ENCODE measurements at places on chromosomes 6 and 20.
A peak's percentile ranks its signal among the peaks of the same experiment; 100 is the strongest.

- no peak for DNase-seq
These were observed 859.7 kb upstream of the ADGRB3 start for GRCh38 chr6:67775333-67775732.

- no peak for DNase-seq
These were observed 181.1 kb upstream of the TENT5A start for GRCh38 chr6:81933608-81934051.

- no peak for DNase-seq
These were observed 211.4 kb downstream of the FUT9 start for GRCh38 chr6:96227135-96227534.

- peak; percentile 34 for DNase-seq
These were observed 3.1 kb downstream of the B3GALT4 start for GRCh38 chr6:33279971-33280511.

DNA sequence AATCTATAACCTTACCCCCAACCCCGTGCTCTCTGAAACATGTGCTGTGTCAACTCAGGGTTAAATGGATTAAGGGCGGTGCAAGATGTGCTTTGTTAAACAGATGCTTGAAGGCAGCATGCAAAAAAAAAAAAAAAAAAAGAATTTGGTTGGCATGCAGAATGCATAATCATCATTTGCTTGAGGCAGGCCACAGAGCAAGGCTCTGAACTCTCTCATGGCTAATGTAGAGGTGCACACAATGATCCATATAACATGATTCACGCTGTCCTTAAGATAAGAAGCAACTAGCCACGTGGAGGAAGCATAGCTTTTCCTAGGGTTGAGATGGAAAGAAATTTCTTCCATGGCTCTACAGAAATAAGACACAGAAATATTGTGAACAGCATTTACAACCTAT, 27.6 kb upstream of the RPN2 start:
- DNase-seq, result no peak

- DNase-seq, result peak; percentile 63
These were observed 34.1 kb upstream of the HLA-DQB1 start for GRCh38 chr6:32700391-32701040.

DNA sequence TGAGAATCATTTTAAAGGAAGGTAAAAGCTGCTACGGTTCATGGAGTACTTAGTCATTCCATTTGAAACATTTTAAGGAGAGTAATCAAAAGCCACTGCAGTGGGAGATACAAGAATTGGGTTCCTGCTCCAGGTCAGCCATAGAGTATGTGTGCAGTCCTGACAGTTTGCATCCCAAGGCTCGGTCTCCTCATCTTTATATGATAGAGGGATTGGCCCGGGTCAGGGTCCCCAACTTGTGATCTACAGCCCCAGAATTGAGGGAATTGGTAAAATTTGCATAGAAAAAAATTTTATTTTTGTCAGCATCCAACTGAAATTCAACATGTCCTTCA, 147.4 kb upstream of the PRND start:
- DNase-seq, result no peak

DNA sequence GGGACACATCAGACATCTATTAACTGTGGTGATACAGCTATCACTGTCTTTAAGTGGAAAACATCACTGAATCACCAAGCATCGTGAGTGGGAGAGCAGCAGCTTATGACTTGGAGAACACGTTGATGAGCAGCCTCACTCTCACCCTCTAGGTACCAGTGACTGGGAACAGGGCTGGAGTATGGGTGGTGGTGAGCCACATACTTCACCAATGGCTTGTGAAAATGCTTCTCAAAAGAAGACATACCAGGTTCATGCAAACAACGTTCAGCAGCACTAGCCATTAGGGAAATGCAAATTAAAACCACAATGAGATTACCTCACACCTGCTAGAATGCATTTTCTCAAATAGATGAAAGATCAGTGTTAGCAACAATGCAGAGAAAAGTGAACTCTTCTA, 25.3 kb downstream of the SNX5 start:
- no peak for DNase-seq

DNA sequence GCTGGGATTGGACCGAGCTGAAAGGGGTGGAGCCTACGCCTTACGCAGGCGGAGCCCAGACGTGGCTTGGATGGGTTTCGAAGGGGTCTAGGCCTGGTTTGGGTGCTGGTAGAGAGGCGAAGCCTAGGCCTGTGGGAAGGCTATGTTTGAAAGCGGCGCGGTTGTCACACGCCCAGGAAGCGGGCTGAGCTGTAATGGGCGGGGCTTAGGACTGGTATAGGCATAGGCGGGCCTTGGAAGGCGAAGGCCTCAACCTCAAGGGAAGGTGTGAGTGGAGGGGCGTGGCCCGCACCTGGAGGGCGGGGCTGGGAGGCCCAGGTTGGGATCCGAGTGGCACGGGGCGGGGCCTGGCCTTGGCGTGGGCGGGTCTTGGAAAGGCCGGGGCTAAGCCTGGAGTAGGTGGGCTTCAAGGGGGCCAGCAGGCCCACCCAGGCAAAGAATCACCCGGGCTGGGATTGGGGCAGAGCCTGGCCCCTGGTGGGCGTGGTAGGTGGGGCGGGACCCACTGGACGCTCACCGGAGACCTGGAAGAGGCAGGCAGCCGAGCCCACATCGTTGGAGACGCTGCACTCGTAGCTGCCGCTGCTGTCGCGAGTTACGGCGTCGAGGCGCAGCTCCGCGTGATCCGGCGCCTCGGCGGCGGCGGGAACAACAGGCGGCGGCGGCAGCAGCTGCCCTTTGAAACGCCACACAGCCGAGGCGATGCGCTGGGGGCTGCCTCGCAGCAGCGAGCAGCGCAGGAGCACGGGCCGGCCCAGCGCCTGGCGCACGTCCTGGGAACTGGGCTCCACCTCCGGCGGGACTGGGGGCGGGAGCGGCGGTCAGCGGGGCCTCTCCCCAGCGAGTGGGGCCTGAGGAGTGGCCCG, 49.0 kb downstream of the MDGA1 start:
- DNase-seq, result no peak

- peak; percentile 43 for DNase-seq
These were observed 13.8 kb downstream of the NQO2 start for GRCh38 chr6:3013486-3013885.

GRCh38 chr6:144013486-144013909, 5.4 kb upstream of the PLAGL1 start:
- peak; percentile 78 for DNase-seq

DNA sequence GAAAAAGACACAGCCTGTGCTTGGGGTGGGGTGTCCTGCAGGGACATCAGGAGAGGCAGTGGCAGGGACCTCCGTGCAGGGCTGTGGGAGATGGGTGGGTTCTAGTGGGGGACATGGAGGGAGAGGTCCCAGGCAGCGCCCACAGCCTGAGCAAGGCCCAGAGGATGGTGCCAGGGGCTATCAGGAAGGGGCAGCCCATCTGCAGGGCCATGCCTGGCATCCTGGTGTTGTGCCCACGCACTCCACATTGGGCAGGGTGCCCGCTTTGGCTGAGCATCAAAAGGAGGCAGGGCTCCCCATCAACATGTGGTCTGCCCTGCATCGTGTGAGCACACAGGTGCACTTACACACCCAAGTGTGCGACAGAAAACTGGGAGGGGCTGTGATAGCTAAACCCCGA, 184.3 kb upstream of the SNX9 start:
- no peak for DNase-seq

GRCh38 chr20:54407459-54407858, 67.9 kb upstream of the DOK5 start:
- DNase-seq, result no peak

GRCh38 chr20:23090147-23090546, 4.0 kb upstream of the CD93 start:
- DNase-seq, result no peak

- no peak for DNase-seq
These were observed 7.4 kb upstream of the LAMA5 start for GRCh38 chr20:62374331-62375152.

DNA sequence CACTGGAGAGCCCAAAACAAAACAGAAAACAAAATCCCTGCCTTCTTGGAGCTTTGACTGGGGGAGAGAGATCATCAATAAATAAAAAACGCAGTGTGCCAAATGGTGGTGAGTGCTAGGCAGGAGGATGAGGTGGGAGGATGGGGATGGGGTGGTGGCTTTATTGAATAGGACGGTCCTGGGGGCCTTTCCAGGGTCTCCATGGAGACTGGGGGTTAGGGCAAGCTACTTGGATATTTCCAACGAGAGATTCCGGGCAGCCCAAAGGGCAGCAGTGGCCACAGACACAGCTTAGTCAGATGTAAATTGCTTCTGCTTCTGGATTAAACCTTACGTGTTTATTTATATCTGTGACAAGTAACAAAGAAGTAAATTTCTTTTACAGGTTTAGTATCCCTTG, 700.1 kb downstream of the QKI start:
- DNase-seq, result no peak

GRCh38 chr6:1230689-1231605, 81.0 kb upstream of the FOXQ1 start:
- no peak for DNase-seq

GRCh38 chr6:21769968-21770367, 176.4 kb downstream of the SOX4 start:
- no peak for DNase-seq

DNA sequence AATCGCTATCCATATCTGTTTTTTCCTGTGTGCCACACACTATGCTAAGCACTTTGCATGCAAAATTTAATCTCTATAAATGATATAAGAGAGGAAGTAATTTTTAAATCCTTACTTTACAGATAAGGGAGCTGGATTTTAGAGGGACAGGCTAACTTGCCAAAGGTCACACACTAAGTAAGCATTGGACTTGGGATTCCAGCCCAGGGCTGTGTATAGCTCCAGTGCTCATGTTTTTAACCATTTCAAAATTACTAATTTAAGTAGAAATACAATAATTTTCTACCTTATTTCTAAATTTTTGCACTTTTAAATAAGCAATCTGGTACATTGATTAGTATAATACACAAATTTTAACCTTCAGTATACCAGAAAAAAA, 144.6 kb downstream of the UST start:
- no peak for DNase-seq

DNA sequence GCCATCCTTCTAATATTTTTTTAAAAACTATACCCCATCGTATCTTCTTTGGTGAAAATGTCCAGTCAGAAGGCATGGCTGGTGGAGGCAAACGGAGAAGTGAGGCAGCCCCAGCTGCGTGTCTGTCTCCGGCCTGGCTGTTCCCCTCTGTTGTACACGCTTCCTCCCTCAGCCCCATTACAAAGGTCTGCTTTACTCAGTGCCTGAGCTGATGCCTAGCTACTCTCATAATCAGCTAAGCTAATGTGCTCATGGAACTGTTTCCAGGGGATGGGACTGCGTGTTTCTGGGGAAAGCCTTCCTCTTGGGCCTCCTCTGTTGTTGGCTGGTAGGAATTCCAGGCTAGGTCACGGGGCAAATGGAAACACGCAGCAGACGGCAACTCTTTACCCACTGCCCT, 67.3 kb downstream of the PPP1R3G start:
- DNase-seq, result peak; percentile 14

- peak; percentile 61 for DNase-seq
These were observed 625.4 kb downstream of the QKI start for GRCh38 chr6:164039954-164040375.

DNA sequence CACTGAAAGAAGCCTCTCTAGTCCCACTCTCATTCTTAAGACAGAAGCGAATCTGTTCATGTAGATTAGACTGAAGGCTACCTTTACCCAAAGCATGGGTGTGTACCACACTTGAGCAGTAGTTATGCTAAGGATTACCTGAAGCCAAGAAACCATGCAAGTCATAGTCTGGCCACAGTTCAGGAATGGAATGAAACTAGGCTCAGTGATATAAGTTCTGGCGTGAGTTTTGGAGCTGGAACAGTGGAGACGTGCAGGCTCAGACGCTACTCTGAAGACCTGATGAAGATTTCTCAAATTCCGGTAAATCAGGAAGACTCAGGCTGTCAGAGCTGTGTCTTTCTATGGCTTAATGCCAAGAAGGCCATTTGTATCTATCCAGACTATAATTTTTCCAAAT, 219.9 kb downstream of the HDGFL1 start:
- DNase-seq, result no peak

DNA sequence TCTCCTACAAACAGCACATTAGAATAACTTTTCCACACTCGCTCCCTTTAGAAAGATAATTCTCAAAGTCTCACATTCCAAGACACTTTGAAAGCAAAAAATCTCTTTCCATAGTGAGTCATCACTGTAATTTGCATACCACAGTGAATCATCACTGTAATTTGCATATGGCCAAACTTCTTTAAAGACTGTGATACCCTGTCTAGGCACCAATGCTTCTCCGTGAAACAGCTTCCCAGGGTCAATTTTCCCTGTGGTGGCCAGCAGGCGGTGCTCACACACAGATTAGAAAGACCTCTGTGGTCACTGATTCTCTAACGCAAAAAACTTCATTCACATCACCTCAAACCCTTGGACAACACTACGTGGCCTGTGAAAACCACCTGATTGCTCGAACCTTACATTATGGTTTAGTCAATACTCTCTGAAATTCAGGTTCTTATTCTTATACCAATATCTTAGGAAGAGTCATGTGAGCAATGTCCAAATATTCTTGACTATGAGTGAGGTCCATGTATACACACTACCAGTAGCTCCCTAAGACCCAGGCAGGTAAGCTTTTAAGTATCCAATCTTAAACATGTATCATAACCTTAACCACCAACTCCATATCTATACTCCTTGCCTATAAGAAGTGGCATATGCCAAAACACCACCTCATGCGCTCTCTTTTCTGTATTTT, 78.5 kb upstream of the PHACTR1 start:
- DNase-seq, result peak; percentile 83

DNA sequence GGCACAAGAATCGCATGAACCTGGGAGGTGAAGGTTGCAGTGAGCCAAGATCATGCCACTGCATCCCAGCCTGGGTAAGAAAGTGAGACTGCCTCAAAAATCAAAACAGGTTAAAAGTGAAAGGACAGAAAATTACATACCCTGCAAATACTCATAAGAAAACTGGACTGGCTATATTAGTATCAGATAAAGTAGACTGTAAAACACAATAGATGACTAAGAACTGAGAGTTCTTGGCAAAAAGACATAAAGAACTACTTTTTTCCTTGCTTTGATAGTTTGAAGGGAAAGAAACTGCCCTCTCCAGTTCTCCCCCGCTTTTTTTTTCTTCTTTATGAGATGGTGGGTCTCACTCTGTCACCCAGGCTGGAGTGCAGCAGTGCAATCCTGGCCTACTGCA, 17.0 kb downstream of the SNX3 start:
- no peak for DNase-seq

DNA sequence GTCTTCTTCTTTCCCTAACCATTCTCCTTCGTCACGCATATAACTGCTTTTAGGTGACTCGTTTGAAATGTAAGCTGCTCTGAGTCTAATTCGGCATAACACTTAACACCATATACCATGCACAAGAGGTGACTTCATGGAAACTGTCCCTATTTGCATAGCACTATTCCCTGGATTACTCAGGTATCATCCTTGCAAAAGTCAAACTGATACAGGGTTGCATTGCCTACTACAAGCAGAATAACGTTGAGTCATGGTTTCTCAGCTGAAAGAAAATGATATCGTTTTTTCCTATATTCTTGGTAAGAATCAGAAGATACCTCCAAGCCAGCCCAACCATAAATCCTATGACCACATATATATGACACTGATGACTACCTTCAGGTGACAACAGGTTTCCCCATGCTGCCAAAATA, 227.5 kb downstream of the ATXN1 start:
- DNase-seq, result no peak

GRCh38 chr6:7073821-7074525, 33.8 kb upstream of the RREB1 start:
- DNase-seq, result no peak

GRCh38 chr20:10006447-10007090, 28.2 kb upstream of the ANKEF1 start:
- DNase-seq, result no peak

- DNase-seq, result no peak
These were observed 68.3 kb upstream of the TNFRSF21 start for GRCh38 chr6:47377971-47378370.

- DNase-seq, result no peak
These were observed 48.5 kb downstream of the FHL5 start for GRCh38 chr6:96611342-96611991.

- DNase-seq, result no peak
These were observed 22.6 kb upstream of the DYNLRB1 start for GRCh38 chr20:34493646-34494045.

Data from AG10803 (cell line).